NCI-H2029 (cell line): ENCODE measurements at places on chromosomes 11 and 22.

DNA sequence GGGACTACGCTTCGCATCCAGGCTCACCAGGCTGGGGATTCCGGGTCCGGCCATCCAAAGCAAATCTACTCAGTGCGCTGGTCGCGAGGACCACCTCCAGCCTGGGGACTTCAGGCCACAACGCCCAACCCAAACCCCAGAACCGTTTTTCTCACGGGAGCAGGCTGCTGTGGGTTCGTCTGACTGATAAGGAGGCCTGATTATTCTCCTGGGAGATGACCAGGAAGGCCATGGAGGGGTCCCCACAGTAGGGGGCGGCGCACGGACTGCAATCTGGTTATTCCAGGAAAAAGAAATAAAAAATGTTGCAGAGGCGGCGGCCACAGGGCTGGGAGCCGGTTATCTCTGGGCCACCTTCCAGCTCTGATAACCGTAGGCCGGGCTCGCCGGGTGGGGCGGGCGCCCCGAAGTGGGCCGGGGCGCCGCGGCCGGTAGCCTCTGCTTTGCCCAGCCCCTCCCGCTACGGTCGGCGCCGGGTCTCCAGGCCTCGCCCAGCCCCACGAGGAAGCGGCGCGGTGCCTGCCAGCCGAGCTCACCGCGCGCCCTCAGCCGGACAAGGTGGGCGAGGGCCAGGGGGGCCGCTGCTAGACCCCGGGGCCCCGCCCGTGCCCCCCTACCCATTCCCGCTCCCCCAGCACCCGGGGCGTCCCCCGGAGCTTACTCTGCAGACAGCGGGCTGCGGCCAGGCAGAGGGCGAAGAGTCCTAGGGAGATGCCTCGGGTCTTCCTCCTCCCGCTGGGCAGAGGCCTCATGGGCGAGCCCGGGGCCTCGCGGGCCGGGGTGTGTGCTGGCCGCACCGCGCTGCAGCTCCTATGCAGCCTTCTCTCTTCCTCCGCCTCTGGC is 446 bp downstream of the VSTM5 start:
- DNase-seq: no peak

DNA sequence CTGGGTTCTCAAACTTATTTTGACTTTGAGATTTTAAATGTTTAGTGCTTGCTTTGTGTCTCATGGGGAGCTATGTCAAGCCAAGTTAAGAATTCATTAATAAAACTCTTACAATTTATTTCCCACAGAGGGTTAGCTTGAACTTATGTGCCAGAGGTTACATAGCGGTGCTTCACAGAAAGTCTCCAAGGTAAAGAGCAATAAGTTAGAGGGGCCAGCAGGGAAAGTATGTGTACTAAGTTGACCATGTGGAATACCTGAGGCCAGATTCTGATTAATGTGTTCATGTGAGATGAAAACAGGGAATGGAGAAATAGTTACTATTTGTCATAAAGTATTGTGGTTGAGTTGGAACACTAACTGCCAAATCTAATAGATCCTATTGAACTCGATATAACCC is 149.3 kb downstream of the TMEM135 start:
- DNase-seq: no peak

- no peak for DNase-seq
Measured at GRCh38 chr11:59427068-59427382, 812 bp upstream of the OR5A2 start.

DNA sequence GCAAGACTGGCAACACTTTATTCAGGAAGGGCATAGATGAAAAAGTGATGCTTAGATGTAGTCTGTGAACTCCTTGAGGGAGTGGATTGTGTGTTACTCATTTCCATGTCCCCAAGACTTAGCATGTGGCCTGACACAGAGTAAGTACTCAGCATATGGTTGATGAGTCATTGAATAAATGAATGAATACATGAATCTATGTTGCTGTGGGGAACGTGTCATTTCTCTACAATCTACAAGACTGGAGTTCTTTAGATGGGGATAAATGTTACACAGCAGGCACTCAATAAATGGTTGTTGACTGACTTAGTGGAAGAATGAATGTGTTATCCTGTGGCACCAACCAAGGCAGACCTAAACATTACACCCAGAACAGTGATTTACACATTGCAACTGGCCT is 17.9 kb downstream of the BPIFC start:
- DNase-seq: no peak

DNA sequence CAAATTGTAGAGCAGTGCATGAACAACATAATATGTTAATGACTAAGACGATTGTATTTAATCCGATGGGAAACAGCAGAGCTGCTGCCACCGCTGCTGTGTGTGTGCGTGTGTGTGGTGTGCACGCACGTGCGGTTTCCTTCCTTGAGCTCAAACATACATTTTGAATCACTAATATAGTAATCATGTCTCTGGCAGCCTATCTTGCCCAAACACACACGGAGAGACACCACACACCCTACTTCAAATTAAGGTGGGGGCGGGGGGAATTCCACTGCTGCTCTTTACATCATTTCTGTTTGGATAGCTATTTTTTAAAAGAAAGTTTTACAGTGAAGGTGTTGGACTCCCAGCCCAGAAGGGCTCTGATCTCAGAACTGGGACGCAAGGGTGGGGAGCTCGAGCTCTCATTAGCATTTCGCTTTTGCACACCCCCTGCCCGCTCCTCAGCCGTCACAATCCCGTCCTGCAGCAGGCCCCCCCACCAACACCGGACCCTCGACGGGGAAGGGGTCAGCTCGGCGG is 651 bp upstream of the FAM83F start:
- no peak for DNase-seq

DNA sequence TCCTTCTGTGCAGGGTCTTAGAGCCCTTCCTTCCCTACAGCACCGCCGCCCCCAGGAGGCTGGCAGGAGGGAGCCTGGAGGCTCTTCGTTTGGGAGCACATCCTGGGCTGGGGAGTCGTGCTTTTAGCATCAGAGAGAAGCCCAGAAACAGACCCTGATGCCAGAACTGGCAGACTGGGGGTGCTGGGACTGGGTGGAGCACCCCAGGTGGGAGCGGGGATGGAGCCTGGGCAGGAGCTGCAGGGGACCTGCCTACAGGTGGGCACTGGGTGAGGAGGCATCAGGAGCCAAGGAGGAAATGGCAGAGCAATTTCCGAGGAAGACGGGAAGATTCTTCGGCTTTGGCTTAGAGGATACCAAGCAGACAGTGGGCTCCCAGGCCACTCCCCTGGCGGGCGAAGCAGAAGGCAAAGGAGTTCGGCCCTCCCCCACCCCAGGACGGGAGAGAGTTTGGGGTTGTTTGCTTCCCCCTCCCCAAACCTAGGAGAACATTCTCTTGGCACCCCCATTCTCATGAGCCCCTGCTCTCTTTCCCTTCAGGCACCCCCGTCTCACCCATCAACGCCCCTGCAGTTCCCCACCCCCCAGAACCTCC is 1.1 kb downstream of the SYT7 start:
- DNase-seq: no peak

DNA sequence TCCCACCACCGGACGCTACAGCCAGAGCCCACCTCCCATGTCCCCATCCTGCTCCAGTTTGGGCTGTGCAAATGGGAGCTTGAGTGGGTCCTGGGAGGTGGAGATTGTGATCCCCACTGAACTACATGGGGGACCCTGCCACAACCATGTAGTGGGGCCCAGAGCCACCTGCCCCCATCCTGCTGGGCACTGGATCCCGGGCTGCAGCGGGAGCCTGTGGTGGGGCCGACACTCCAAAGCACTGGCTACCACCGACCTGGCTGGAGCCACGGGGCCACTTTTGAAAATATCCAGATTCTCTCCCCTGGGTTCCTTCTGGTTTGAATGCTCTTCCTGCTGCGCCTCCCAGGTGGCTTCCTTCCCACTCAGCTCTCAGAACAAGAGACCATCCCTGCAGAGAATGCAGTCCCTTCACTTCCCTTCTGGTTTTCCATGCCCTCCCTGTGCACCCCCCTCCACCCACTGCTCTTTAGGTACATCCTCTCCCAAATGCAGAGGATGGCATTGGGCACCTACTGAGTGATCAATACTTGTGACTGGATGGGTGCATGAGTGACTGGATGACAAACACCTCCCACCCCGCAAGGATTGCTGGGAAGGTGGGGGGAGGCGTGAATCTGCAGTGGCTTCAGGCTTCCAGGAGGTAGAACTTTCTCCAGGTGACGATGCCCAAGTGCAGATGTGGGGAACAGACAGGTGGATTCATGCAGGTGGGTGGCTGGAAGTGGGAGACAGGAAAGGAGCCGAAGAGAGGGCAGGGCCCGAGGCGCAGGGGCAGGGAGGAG is 846 bp upstream of the UNC93B1 start:
- no peak for DNase-seq

DNA sequence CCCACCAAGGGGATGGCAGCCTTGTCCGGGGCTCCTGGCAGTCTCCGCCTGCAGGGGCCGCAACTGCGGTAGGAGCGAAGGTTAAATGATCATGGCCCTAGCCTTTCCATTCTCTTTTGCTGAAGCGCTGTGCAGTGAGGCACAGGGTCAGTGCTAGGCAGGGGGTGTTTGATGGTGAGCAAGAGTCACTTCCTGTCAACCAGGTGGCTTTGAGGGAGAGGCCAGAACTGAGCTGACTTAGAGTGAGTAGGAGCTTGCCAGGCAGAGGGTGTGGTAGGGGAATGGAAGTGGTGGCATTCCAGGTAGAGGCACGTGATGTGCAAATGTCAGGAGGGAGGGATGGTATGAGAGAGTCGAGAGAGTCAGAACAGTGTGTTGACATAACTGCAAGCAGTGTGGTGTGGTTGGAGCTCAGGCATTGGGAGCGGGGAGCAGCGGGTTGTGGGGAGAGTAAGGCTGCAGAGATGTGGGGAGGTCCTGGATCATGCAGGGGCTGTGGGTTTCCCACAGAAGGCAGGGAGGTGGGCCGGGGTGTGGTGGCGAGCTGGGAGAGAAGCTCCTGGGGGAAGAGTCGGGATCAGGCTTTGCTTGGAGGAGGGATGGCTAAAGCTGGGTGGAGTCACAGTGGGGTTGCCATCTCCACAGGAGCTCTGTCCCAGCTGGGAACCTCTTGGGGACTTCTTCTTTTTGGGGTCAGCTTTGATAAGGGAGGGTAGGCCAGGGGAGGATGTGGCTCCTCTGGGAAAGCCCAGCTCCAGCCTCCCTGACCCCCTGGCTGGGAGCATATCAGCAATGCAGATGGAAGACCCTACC is 33.3 kb downstream of the AMPD3 start:
- no peak for DNase-seq

GRCh38 chr11:2517386-2518064 is 72.7 kb downstream of the KCNQ1 start:
- no peak for DNase-seq

DNA sequence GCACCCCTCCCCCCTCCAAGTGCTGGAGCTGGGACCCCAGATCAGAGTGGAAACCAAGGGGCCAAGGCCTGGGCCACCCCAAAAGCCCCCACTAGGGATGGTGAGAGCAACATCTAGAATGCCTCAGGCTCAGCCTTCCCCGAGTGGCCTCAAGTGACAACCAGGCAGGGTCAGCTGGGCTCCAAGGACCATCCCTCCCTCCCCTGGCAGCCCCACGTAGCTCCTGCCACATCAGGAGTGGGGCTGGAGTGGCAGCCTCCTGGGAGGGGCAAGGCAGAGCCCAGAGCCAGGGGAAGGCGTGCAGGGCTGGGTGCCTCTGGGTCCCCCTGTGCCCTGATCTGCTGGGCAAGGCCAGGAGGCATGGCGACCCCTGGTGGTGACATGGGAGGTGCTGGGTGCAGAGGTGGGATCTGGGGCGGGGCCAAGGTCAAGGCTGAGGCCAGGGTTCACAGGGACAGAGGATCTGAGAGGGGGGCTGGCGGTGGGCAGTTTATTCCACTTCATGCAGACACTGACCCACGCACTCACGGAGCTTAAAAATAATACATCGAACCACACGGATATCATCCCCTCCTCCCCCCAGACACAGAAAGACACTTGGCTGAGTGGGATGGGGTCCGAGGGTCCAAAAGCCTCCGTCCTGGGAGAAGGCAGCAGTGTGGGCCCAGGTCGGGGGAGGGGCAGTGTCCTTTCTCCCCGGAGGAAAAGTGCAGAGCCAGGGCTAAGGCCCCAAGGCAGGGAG is 15.8 kb upstream of the EHD1 start:
- peak; percentile 34 for DNase-seq

DNA sequence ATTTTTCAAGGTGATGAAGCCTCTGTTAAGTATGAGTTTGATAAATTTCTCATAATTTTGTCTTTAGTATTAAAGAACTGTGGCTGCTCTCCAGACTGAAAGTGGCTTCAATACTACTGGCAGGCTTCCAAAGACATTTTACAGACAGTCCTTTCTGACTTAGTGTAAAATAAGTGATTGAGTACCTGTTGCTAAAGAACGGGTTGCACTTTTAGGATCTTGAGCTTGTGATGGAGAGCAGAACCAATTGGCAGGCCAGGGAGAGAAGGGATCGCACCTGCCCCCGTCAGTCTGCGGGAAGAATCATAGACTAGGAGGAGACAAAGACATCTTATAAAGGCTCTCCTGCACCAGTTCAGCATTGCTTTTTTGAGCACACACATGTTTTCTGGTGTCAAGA is 4.4 kb downstream of the NCAM1 start:
- DNase-seq: no peak

DNA sequence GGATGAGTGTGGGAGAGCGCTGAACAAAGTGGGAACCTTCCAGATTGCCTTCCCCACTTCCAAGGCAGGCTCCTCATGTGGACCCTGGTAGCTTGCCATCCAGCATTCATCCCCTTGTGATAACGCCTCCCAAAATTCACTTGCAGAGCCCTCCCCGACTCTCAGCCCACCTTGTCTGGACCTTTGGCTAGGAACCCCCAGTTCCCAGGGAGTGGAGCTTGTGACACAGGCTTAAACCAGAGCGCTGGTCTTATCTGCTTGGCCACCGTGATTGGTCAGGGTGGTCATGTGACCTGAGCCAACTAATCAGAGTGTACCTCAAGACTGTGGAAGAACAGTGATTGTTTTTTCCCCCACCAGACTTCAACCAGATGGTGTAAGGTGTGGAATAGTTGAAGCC is 9.6 kb upstream of the SLC35C1 start:
- DNase-seq: no peak

DNA sequence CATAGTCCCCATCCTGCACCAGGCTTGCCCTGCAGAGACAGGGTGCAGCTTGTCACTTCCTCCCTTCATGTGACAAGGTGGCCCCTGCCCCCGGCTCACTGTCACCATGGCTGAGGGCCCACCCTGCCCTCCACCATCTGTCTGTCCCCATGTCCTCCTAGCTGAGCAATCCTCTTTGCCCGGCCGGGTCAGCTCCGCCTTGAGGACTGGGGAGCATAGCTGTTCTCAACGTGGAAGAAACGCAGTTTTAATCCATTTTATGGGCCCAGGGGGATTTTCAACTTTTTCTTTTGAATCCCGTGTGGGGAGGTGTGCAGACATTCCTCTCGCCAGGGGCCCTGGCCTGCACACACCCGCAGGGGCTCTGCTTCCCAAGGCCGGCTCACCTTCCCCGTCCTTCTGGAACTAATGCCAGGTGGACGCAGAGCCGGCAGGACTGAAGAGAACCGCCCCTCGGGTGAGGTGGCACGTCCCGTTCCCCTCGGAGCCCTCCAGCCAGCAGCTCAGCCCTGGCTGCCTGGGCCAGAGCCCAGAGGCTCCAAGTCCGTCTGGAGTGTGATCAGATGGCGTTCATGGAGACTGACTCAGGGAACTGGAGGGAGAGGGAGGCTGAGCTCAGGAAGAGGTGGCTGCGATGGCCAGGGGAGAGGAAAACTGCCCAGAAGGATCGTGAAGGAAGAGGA is 1108.7 kb downstream of the BRD1 start:
- DNase-seq: no peak

- peak; percentile 81 for DNase-seq
Measured at GRCh38 chr11:134498326-134499139, 86.5 kb upstream of the B3GAT1 start.

- DNase-seq: no peak
Measured at GRCh38 chr11:76756341-76756741, 26.8 kb upstream of the TSKU start.

- DNase-seq: peak; percentile 68
Measured at GRCh38 chr11:5004424-5005274, 10.0 kb downstream of the OR51L1 start.
